ENCODE measurements at places on chromosomes 3 and 15. TPM values are rescaled to one million over a fixed set of nuclear protein-coding genes. Genes with fewer than 3 reads are reported as not detected.

DNA sequence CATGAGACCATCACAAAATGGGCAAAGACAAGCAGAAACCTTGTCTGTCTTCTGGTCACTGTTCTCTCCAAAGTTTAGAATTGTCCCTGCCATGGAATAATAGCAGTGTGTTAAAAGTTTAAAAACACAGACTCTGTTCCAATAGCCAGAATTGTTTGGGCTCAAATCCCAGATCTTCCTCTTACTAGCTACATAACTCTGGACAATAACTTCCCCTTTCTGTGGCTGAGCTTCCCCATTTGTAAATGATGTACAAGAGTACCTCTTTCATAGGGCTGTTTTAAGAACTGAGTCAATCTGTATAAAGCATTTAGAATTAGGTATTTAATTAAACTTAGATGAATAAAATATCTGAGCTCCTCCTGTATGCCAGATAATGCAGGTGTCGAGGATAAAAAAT lies 623.0 kb downstream of the NTRK3 start:
- DNase-seq = no peak

DNA sequence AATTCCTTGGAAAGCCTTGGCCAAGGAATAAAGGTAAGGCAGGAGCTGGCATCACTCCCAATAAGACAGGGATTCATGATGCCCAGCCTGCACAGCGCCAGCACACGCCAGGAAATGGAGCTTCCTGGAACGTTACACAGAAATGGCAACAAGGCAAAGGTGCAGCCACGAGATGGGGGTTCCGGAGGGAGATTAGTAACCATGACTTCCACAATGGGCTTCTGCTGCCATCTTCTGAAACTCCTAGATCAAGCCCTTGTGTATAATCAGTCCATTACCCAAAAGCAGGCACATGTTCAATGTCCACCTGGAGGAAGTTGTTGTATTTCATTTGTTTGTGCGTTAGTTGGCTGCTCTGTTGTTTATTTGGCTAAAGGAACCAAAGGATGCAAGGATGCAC lies 131.2 kb upstream of the TRIM42 start:
- no peak for DNase-seq

DNA sequence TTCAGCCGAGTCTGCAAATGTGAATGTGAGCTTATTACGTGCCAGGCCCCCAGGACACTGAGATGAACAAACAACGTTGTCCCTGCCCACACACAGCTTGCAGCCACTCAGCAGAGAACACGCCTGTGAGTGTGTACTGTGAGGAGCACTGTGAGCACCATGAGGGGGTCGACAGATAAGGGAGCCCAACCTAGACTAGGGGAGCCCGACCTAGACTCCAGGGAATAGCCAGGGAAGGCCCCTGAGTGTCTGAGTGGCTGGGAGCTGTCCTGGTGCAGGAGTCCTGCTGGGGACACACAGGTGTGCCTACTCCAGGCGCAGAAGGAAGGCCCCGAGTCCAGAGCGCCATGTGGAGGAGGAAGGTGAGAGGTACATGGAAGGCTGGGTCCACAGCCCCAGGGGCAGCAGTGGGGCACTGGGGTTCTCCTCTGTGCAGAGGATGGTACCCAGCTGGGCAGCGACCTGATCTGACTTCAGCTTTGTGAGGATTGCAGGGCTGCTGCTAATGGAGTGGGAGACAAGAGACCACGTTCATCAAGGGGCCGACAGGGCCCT lies 36.5 kb downstream of the MGLL start:
- DNase-seq = no peak

GRCh38 chr3:121641127-121641526 lies 19.6 kb downstream of the HCLS1 start:
- no peak for DNase-seq

- no peak for DNase-seq
Observed at GRCh38 chr3:12042638-12043037, 38.5 kb downstream of the SYN2 start.

The CNTN4 gene
- 0.05 TPM for total RNA-seq

GRCh38 chr3:50068134-50068533 lies 20.6 kb upstream of the RBM5 start:
- DNase-seq = no peak

GRCh38 chr3:57980416-57980815 lies 27.8 kb upstream of the FLNB start:
- no peak for DNase-seq
